ENCODE measurements at places on chromosomes 16 and 17.

GRCh38 chr17:49370971-49371834 lies 9.2 kb upstream of the ZNF652 start:
- no peak for DNase-seq

GRCh38 chr17:40779181-40779909 lies 3.0 kb downstream of the KRT27 start:
- peak; percentile 6 for DNase-seq

DNA sequence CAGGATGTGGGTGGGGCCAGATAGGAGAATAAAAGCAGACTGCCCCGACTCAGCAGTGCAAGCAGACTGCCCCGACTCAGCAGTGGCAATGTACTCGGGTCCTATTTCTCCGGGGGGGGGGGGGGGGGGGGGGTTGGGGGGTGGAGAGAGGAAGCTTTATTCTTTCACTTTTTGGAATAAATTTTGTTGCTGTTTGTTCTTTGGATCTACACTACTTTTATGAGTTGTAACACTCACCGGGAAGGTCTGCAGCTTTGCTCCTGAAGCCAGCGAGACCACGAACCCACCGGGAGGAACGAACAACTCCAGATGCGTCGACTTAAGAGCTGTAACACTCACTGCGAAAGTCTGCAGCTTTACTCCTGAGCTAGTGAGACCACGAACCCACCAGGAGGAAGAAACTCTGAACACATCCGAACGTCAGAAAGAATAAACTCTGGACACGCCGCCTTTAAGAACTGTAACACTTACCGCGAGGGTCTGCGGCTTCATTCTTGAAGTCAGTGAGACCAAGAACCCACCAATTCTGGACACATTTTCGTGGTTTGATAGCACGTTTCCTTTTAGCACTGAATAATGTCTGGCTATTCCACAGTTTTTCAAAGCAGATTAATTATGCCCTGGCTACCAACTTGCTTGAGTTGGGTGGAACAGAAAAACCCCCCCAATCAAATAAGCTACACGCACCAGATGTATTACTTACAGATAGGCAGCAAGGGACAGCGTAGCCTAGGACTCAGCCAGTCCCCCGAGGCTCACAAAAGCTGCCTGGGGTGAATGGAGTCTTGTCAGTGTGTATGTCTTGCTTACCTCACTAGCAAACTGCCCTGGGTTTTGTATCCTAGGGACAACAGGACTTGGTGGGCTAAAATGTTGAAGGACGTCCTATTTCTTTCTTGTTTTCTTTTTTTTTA lies 11.9 kb downstream of the FZD2 start:
- no peak for DNase-seq

GRCh38 chr16:11260596-11260966 lies 4.6 kb upstream of the SOCS1 start:
- DNase-seq: no peak

GRCh38 chr17:78473951-78474613 lies 95.6 kb downstream of the PGS1 start:
- DNase-seq: no peak

DNA sequence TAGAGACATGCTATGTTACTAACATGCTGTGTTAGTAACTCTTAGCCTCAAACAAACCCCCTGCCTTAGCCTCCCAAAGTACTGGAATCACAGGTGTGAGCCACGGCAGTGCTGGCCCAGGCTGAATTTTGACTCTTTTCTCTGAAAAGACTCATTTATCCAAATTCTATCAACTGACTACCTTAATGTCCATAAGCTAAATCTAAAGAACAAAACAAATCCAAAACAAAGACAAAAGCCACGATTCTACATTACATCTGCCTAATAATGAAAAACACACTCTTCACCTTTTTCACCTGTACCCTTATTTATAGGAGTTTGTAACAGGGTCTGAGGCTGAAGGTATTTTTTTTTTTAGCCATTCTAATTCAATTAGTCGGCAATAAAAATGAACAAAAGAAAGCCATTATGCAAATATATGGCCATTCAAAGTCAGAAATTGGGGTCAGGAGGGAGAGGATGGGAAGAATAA lies 432.5 kb downstream of the RBFOX1 start:
- no peak for DNase-seq

- no peak for DNase-seq
Measured at GRCh38 chr17:38741461-38741860, 6.7 kb downstream of the PCGF2 start.

DNA sequence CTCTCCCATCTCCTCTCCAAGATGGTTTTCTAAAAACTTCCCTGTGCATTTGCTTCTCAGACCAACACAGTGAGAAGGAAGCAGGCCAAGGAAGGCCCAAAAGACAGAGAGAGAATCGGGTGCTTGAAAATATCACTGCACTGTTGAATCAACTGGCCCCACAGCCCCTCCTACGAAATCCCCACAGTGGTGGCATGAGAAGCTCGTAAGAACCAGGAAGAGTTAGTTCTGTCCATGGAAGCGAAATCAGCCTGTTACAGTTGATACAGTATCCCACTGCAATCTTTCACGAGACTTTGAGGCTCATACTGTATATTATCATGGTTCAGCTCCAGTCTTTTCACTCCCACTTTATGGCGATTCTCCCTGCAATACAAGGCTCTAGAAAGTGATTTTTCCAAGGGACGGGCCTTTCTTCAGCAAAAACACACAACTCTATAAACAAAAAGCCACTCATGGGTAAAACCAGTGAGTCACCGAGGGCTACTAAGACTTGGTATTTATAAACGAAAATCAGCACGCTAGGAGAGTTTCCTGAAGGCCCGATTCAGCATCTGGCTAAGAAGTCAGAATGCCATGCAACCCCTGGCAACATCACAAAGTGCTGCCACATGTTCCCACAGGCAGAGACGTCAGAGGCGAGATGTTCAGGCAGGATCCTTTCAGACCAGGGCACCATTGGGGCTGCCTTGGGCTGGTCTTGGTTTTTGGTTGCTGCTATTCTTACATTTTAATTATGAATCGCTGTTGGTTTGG lies 185.7 kb downstream of the IRX5 start:
- DNase-seq: no peak

GRCh38 chr17:82029391-82029790 lies 2.1 kb upstream of the RAC3 start:
- no peak for DNase-seq

DNA sequence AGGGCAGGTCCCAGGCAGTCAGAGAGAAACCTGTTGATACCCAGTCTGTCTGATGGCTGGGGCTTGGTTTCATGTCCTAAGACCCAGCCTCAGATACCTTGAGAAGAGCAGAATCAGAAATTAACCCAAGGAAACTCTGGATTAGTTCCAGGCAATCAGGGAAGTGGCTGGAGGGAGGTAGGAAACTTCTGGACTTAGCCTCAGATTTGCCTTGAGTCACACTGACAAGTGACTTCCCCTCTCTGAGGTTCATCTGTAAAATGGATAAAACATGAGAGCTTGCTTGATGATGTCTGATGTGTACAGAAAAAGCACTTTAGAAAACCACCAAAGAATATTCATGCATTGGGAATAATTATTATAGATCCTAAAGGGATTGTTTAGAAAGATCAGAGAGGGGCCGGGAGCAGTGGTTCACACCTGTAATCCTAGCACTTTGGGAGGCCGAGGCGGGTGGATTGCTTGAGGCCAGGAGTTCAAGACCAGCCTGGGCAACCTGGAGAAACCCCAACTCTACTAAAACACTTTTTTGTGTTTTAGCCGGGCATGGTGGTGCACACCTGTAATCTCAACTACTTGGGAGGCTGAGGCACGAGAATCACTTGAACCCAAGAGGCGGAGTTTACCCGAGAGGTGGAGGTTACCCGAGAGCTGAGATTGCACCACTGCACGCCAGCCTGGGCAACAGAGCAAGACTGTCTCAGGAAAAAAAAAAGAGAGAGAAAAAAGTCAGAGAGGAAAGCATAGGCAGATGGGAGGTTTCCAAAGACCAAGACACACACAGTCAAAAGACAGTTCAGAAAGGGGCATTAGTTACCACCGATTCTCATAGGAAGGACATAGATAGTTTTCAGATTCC lies 3.8 kb downstream of the CIITA start:
- no peak for DNase-seq

GRCh38 chr16:12132850-12133440 lies 156.4 kb downstream of the SNX29 start:
- no peak for DNase-seq

GRCh38 chr17:44170135-44170498 lies 387 bp upstream of the ASB16 start:
- DNase-seq: no peak

DNA sequence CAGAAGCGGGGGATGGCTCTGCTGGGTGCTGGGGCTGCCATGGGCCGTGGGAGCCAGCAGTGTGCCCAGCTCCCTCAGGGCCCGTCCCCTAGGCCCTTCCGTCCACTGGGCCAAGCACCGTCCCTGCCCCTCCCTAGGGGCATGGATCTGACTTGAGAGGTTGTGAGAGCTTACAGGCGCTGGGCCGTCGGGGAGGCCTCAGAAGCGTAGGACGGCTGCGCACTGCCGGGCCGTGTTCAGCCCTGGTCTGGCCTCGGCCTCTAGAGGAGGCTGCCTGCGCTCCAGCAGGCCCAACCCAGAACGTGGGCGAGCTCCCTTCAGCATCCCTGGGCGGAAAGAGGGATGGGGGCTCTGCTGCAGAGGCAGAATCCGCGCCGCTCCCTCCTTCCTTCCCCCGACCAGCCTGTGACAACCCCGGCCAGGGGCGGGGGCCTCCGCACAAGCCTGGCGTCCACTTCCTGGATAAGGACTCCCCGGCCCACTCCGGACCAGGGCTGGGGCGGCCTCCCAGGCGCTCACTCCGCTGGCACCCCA lies 685 bp upstream of the MPG start:
- peak; percentile 41 for DNase-seq

DNA sequence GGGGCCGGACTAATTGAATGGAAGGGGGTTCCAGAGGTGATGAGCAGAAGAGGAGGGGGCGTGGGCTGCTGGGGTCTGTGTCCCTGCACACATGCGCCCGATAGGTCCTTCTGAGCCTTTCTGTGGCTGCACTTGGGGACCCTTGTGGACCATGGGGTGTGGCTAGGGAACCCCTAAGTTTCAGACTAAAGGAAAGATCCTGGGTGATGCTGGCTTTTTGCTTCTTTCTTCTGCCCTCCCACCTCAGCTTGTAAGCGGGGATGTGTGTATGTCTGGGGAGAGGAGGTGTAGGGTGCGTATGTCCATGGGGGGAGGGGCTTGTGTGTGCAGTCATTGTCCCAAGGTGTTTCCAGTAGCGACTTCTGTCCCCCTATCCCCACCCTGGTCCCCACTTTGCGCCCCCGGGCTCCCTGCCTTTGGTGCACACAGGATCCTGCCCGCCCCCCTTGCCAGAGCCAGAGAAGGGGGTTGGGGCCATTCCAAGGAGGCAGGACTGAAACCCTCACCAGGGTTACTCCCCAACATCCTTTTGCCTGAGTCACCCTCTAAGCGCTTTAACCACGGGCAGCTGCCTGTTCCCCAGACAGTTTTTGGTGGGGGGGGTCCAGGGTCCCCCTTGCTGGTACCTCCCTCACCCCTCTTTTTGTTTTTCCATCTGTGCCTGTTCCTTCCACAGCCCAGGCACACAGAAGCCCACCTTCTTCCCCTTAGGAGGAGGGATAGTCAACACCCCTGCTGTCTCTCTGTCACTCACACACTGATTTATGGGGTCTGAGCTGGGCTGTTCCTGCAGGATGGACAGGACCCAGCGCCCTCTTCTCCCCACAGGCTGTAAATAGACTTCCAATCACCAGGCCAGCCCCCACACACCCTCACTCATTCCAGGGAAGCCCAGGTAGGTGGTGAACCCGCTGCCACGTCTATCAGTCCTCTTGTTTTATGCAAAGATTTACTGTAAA lies 83.2 kb downstream of the ARHGAP23 start:
- DNase-seq: no peak

DNA sequence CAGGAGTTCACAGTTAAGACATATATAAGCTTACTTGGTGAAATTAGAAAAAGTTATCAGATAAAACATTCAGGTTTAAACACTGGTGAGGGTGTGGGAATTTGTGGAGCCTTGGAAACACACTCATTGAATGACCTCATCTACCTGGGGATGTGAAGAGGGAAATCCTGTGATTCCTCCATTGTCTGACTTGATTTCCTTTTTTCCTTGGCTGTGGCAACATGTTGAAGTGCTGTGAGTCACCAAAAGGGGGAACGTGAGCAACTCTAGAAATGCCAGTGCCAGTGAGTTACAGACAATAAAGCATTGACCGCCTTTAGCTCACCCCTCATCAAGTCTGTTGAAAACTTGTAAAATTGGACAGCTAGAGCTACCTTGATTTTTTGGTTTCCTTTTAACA lies 1.8 kb downstream of the HMOX2 start:
- no peak for DNase-seq

DNA sequence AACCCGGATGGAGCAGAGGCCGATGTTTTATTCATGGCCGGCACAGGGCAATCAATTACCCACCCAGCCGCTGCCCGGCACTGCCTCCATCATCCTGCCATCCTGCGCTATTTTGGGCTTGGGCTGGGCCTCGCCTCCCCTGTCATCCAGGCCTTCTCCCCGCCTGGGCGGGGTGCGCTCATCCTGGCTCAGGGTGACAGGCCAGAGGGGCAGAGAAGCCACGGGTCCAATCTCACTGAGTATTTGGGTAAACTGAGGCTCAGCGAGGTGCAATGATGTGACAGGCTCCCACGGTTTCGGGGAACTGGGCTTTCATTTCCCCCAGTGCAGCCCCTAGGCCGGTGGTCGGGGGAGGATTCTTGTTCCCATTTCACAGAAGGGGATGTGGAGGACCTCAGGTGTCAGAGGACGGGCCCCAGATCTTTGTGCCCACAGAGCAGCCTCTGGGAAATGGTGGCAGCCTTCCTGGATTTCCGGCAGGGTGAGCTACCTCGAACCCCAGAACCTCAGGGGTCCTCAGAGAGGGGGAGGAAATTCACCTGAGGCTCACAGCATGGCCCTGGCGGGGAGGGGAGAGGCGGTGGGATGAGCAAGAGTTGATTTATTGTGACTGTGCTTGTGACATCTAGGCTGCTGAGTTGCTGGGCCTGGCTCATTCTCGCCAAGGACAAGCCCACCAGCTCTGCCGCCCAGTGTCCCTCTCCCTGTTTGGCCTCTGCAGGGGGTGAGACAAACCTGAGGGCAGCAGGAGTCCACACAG lies 23.8 kb upstream of the KCNJ12 start:
- DNase-seq: no peak

DNA sequence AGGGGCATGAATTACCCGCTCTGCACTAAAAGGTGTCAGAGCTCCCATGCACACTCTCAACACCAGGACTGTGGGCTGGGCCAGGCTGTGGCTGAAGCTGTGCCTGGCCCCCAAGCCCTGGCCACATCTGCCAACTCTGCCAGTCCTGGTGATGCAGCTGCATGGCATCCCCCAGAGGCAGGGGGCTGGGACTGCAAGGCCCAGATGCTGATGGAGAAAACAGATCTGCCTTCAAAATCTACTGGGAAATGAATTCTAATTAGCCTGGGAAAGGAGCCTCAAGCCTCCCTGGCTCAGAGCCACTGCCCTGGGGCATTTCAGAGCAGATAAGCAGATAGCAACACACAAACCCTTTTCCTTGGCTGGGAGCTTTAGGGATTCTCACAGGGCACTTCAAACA lies 3.4 kb downstream of the CHST6 start:
- DNase-seq: no peak

Data from stimulated activated CD4-positive, alpha-beta T cell treated with anti-CD3 and anti-CD28 coated beads, Interleukin-12 subunit alpha, Interleukin-12 subunit beta, amount 100 ng/mL, for 4 hours (primary cell).